ENCODE measurements at places on chromosomes 6 and 20.

DNA sequence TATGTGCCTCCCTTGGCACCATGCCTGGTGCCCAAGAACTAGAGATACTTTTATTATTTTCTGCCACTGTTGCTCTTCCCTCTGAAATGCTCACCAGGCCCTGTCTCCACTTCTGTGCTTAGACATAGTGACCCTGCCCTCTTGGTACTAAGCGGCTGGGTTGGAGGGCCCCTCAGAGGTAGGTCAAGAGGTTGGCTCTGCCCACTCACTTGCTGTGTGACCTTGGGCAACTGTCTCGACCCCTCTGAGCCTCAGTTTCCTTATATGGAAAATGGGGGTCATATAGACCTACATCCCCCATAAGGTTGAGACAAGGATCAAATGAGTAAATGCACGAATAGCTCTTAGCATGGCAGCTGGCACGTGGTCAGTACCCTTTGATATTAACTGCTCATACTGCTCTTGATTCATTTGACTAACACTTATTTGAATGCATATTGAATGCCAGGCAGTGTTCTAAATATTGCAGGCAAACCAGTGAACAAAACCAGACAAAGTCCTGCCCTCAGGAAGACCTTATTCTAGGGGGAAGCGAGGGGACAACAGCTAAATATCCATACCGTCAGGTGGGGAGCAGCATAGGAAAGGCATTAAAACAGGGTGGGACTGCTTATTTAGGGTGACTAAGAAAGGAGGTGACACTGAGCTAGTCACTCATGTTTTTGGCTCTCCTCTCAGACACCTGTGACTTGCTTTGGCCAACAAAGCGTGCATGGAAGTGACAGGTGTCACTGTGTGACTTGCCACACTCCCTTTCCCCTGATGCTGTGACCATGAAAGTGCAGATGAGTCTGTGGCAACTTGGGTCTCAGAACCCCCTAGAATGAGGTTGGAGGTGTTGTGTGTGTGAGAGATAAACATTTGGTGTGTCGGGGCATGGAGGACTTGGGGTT is 14.3 kb upstream of the SPO11 start:
- H3K4me3 ChIP-seq: no peak overlapping the region
- H3K4me1 ChIP-seq: peaks cover 3% of the 10 kb centered on the region
- no peak overlapping the region for H3K27ac ChIP-seq
- peaks cover 42% of the 10 kb centered on the region for H3K27me3 ChIP-seq
- no peaks in the 10 kb centered on the region for H3K36me3 ChIP-seq

- no peaks in the 10 kb centered on the region for H3K27me3 ChIP-seq
- DNase-seq: no peak
- H3K4me1 ChIP-seq: peaks cover 6% of the 10 kb centered on the region
- peak overlapping the region; percentile 52 for H3K4me3 ChIP-seq
- H3K27ac ChIP-seq: no peak overlapping the region
Observed at GRCh38 chr6:15504040-15504495, 158.8 kb downstream of the DTNBP1 start.

GRCh38 chr6:143128681-143129015 is 68.0 kb downstream of the AIG1 start:
- H3K4me3 ChIP-seq: no peak overlapping the region
- H3K4me1 ChIP-seq: no peaks in the 10 kb centered on the region
- no peak overlapping the region for H3K27ac ChIP-seq
- peaks cover 2% of the 10 kb centered on the region for H3K36me3 ChIP-seq
- no peak for DNase-seq

- H3K4me1 ChIP-seq: peaks cover 15% of the 10 kb centered on the region
- H3K4me3 ChIP-seq: peak overlapping the region; percentile 47
- no peak for DNase-seq
- H3K27me3 ChIP-seq: no peaks in the 10 kb centered on the region
- no peaks in the 10 kb centered on the region for H3K36me3 ChIP-seq
- H3K27ac ChIP-seq: peak overlapping the region; percentile 84
Observed at GRCh38 chr6:5723841-5724691, 282.7 kb downstream of the NRN1 start.

- no peak overlapping the region for H3K27ac ChIP-seq
- H3K4me3 ChIP-seq: no peak overlapping the region
- H3K36me3 ChIP-seq: peaks cover 3% of the 10 kb centered on the region
- peaks cover 4% of the 10 kb centered on the region for H3K27me3 ChIP-seq
Observed at GRCh38 chr6:53731866-53732636, 62.8 kb upstream of the LRRC1 start.

DNA sequence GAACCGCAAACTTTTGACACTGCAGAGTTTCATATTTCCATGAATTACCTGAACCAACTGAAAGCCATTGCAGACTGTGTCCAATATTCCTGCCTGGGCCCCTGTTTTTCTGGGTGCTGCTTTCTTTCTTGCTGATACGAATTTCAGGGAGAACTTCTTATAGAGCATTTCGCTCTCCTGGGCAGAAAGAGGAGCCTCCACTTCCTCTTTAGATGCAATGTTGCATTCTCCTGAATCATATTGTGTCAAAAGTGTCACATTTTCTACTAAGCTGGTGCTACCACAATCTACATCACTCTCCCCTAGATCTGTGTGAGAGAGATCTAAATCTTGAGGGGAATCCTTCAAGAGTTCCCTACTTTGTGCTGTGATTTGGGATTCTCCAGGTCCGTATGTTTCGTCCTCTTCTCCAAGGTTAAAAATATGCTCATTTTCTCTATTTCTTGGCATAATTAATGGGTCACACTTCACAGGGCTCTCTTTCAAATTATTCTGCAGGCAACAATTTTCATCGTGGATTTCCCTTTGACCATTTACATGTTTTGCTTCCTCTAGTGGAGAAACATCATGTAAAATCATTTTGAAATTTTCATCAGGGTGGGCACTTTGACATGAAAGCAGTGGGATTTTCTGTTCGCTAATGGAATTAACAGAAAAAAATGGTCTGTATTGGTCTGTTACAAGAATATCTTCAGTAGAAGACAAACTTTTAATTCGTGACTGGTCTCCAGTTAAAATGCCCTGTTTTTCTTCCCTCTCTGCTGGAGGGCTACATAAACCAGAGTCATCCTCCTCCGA is 102.3 kb downstream of the DST start:
- no peaks in the 10 kb centered on the region for H3K27me3 ChIP-seq
- H3K4me3 ChIP-seq: no peak overlapping the region
- no peak for DNase-seq
- no peak overlapping the region for H3K27ac ChIP-seq
- no peaks in the 10 kb centered on the region for H3K4me1 ChIP-seq
- H3K36me3 ChIP-seq: no peaks in the 10 kb centered on the region

- H3K4me3 ChIP-seq: no peak overlapping the region
- peaks cover 2% of the 10 kb centered on the region for H3K4me1 ChIP-seq
- H3K27me3 ChIP-seq: peaks cover 32% of the 10 kb centered on the region
- H3K27ac ChIP-seq: no peak overlapping the region
Observed at GRCh38 chr6:6781172-6781872, 192.8 kb downstream of the LY86 start.

DNA sequence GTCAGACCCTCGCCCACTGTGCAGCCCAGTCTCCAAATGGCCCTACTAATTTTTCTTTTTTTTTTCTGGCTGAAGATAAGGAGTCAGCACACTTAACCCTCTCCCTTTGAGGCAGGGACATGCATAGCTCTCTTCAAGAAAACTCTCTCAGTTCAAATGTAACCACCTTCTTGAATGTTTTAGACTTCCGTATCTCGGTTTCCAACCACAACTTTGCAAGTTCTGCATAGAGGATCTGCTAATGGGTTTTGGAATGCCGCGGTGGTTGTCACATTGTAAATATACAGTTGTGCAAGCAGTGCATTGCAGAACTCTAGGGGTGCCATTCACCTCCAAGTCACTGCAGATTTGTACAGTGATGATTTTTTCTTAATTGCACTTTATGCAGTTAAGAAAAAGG is 59.4 kb upstream of the SLC35B3 start:
- no peaks in the 10 kb centered on the region for H3K4me1 ChIP-seq
- no peak overlapping the region for H3K4me3 ChIP-seq
- H3K36me3 ChIP-seq: no peaks in the 10 kb centered on the region
- H3K27me3 ChIP-seq: no peaks in the 10 kb centered on the region
- H3K27ac ChIP-seq: no peak overlapping the region

- no peak overlapping the region for H3K4me3 ChIP-seq
- no peaks in the 10 kb centered on the region for H3K27me3 ChIP-seq
- H3K4me1 ChIP-seq: no peaks in the 10 kb centered on the region
- no peak for DNase-seq
- no peak overlapping the region for H3K27ac ChIP-seq
- peaks cover 2% of the 10 kb centered on the region for H3K36me3 ChIP-seq
Observed at GRCh38 chr6:134161041-134161440, 108.6 kb upstream of the SLC2A12 start.

DNA sequence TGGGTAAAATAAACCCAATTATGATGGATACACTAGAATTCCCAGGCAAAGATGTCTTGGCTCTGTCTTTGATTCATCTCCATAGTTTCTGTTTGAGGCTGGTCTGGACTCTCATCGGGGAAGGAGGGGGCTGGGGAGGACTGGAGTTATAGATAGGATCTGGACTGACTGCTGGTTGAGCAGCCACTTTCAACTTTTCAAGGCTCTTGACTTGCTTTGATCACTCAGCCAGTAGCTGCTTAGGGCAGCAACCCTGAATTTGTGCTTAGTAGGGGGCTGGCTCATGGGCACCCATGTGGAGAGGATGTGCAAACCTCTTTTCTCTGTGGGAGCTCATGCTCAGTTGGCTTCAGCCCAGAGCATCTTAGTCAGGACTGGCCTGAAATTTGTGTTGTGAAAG is 114.0 kb upstream of the NEDD9 start:
- peaks cover 14% of the 10 kb centered on the region for H3K36me3 ChIP-seq
- H3K4me1 ChIP-seq: peaks cover 47% of the 10 kb centered on the region
- no peak overlapping the region for H3K4me3 ChIP-seq
- no peaks in the 10 kb centered on the region for H3K27me3 ChIP-seq

- no peak overlapping the region for H3K27ac ChIP-seq
- no peak for DNase-seq
- no peak overlapping the region for H3K4me3 ChIP-seq
- H3K4me1 ChIP-seq: peaks cover 2% of the 10 kb centered on the region
- peaks cover 5% of the 10 kb centered on the region for H3K36me3 ChIP-seq
Observed at GRCh38 chr20:57322476-57322875, 7.1 kb upstream of the SPO11 start.

DNA sequence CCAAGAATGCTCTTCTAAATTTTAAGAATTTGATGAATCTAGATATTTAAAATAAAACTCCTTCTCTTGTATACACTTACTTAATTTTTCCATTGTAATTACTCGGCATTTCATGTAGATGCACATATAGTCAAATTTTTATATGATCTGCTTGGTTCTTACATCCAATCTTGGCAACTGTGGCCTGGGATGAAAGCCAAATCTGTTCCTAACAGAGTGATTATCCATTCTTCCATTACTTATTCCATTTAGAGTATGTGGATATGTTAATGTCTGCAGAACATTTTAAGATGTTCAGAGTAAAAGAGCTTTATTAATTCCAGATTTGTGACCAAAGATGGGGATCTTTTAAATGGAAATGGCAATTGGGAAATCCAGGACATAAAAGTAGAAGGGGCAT is 144.1 kb upstream of the PDE7B start:
- H3K27ac ChIP-seq: no peak overlapping the region
- H3K36me3 ChIP-seq: peaks cover 5% of the 10 kb centered on the region
- peaks cover 14% of the 10 kb centered on the region for H3K27me3 ChIP-seq

- H3K36me3 ChIP-seq: peaks cover 2% of the 10 kb centered on the region
- peaks cover 58% of the 10 kb centered on the region for H3K27me3 ChIP-seq
- no peak overlapping the region for H3K27ac ChIP-seq
- H3K4me3 ChIP-seq: no peak overlapping the region
Observed at GRCh38 chr6:90653750-90654149, 66.9 kb upstream of the MAP3K7 start.

GRCh38 chr20:54110457-54110856 is 40.1 kb upstream of the BCAS1 start:
- peaks cover 2% of the 10 kb centered on the region for H3K4me1 ChIP-seq
- no peaks in the 10 kb centered on the region for H3K36me3 ChIP-seq
- peaks cover 31% of the 10 kb centered on the region for H3K27me3 ChIP-seq
- H3K27ac ChIP-seq: no peak overlapping the region
- DNase-seq: no peak
- H3K4me3 ChIP-seq: no peak overlapping the region

DNA sequence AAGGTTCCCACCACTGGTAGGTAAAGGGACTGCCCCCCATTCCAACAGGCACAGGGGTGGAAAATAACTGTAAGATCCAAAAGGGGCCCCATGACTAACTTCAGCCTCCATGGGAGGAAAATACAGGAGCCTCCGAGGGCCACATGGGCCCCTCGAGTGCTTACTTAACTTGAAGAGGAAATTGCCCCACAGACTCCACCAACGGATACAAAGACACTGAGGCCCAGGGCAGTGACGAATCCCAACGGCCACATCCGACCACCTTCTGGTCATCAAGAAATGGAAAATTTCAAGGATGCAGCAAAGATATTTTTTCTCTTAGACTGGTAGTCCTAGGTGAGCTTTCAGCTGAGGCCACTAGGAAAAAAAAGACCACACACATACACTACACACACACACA is 116.0 kb upstream of the MRPS10 start:
- peaks cover 29% of the 10 kb centered on the region for H3K4me1 ChIP-seq
- no peaks in the 10 kb centered on the region for H3K27me3 ChIP-seq
- H3K27ac ChIP-seq: no peak overlapping the region
- no peaks in the 10 kb centered on the region for H3K36me3 ChIP-seq
- no peak for DNase-seq
- no peak overlapping the region for H3K4me3 ChIP-seq

DNA sequence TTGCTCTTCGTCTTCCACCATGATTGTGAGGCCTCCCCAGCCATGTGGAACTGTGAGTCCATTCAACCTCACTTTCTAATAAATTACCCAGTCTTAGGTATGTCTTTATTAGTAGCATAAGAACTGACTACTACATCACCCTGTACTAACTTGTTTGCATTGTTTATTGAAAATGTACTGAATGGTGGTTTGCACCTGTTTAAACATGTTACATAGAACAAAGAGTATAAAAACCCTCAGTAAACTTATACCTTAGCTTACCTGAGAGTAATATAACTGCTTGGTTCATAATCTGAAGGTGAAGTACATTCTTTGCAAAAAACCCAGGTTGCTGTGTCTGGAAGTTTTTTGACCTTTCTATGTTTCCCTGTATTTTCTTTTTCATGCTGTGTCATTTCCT is 777.8 kb downstream of the TBC1D32 start:
- H3K27me3 ChIP-seq: no peaks in the 10 kb centered on the region
- DNase-seq: no peak
- no peak overlapping the region for H3K27ac ChIP-seq
- H3K36me3 ChIP-seq: no peaks in the 10 kb centered on the region
- no peaks in the 10 kb centered on the region for H3K4me1 ChIP-seq

- H3K27me3 ChIP-seq: peaks cover 73% of the 10 kb centered on the region
- no peak overlapping the region for H3K4me3 ChIP-seq
- peaks cover 4% of the 10 kb centered on the region for H3K36me3 ChIP-seq
- peaks cover 2% of the 10 kb centered on the region for H3K4me1 ChIP-seq
- no peak for DNase-seq
- H3K27ac ChIP-seq: no peak overlapping the region
Observed at GRCh38 chr6:84772428-84773132, 8.2 kb upstream of the TBX18 start.
